Spinal cord (tissue), 10 donors: ENCODE measurements at places on chromosomes 7 and 10.
A peak's percentile ranks its signal among the peaks of the same experiment; 100 is the strongest.

DNA sequence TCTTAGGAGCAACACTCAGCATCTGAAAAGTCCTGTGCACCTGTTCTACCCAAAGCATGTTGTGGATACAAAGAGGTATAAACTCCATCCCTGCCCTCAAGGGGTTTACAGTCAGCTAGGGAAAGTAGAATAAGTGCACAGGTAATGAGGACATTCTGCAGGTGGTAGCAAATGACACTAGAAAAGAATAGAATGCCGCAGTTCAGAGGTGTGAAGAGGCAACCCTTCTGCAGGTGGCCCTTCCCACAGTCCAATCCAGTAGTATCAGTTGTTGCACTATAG is 36.7 kb downstream of the WBP1L start:
- DNase-seq, result no peak

DNA sequence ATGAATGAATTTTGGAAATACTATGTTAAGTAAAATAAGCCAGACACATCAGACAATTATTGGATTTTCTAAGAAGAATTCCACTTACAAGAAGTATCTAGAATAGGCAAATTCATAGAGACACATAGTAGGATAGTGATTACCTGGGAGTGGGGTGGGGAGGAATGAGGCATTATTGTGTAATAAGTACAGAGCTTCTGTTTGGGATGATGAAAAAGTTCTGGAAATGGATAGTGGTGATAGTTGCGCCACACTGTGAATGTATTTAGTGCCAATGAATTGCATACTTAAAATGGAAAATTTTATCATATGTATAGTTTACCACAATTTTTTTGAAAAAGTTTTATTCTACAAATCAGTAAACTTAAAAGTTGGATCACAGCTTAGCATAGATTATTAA is 297.2 kb upstream of the KAT6B start:
- no peak for DNase-seq

GRCh38 chr10:132407846-132408278 is 10.9 kb downstream of the PWWP2B start:
- no peak for DNase-seq

- DNase-seq, result no peak
Measured at GRCh38 chr10:47361293-47361692, 13.1 kb downstream of the RBP3 start.

DNA sequence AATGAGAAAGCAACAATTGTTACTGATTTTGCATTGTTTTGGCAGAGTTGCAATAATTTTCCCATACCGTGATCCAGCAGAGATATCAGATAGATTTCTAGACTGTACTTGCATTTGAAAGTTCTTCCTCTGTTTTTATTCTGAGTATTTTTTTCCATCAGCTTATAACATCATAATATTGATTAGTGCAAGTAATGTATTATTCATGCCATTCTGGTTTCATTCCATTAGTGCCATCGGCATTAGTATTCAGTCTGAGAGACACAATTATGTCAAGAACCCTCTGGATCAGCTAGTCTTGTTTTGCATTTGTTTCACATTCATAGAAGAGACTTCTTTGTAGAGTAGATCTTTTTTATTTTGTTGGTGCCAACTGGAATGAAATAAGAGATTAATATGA is 304.0 kb downstream of the BBS9 start:
- DNase-seq, result no peak

GRCh38 chr7:114100810-114101209 is 182.0 kb upstream of the PPP1R3A start:
- DNase-seq, result no peak

- no peak for DNase-seq
Measured at GRCh38 chr7:110573862-110574528, 516.9 kb upstream of the LRRN3 start.

GRCh38 chr7:77765906-77766800 is 32.1 kb downstream of the TMEM60 start:
- DNase-seq, result no peak

DNA sequence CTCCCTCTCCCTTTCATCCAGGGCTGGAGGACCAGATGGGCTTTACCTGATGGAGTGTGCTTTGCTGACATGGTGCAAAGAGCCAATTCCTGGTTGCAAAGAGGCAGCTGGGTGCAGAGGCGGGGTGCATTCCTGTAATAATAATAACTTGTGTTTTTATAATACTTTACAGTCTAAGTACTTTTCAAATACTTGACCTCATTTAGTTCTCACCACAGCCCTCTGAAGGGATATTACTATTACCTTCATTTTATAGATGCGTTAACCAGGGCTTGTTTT is 70.4 kb downstream of the TCF7L2 start:
- no peak for DNase-seq

- DNase-seq, result no peak
Measured at GRCh38 chr10:30861221-30861620, 170.4 kb downstream of the ZNF438 start.

DNA sequence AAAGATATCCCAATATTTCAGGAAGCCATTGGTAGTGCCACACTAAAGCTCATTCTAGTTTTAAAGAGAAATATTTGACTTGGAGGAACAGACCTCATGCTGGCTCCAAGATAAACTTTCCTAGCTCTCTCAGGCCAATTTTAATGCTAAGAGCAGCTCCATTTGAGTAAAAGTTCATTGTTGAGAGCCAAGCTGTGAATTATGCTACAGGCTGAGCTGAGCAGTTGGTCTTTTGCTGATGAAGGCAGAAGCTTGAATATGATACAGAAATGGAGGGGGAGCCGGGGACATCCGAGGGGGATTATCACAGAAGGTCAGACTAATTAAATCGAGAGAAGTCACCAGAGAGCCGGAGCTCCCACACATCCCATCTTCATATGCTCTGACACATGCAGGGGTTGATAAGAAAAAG is 175.7 kb upstream of the AUTS2 start:
- no peak for DNase-seq

DNA sequence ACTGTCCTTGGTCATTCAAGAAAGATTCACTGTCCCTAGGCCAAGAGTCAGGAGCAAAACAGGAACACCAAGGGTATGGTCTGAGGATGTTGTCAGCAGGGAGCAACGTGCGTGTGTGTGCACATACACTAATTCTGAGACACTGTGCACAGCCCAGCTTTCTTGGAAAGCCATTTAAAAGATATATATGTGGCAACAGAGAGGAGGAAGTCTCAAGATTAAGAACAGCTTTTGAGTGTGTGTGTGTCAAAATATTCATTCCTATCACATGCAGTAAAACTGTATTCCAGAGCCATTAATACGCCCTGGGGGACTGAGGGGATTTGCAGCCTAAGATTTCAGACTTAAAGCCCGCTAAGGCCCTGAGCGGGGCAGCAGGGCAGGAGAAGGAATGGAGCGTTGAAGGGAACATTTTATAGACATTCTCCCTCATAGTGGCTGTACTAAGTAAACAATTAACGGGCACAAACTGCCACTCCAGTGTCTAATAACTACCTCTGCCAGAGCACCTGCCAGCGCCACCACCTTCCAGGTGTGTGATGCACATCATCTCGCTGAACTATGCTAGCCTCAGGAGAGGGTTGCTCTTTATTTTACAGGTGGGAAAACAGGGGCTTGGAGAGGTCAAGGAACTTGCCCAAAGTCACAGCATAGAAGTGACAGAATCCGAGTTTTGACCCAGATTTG is 2.0 kb downstream of the NOD1 start:
- no peak for DNase-seq

- no peak for DNase-seq
Measured at GRCh38 chr7:75716992-75717626, 21.6 kb downstream of the HIP1 start.

GRCh38 chr7:40008223-40008815 is 58.3 kb downstream of the CDK13 start:
- DNase-seq, result no peak

GRCh38 chr10:46091828-46092523 is 45.9 kb upstream of the MSMB start:
- DNase-seq, result no peak

DNA sequence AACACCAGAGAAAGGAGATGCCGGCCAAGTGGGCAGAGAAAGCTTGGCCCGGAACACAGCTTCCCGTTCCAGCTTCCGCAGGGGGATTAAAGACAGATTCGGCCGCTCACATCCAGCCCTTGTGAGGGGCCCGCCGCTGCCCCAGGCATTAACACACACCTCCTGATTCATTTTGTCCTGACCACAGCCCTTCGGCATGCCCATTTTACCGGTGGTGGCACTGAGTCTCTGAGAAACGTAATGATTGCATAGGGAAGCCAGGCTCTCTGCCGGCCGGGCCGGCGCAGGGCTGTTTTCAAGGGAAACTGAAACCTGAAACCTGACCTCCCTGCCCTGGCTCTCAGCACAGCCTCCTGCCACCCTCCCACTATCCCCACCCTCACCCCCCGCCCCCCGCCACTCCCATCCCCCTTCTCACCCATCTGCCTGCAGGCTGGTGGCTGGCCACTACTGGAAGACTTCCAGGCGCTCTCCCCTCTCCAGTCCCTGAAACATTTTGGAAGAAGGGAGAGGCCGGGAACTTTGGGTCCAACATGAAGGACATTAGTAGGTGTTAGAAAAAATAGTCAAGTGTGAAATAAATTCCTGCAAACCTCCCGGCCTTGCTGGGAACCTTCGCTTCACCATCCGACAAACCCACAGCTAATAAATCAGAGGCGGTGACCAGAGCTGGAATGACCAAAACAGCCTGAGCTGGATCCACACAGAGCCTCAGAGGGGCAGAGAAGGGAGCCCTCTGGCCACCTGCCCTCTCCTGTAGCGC is 83.5 kb upstream of the CUX1 start:
- peak; percentile 51 for DNase-seq

DNA sequence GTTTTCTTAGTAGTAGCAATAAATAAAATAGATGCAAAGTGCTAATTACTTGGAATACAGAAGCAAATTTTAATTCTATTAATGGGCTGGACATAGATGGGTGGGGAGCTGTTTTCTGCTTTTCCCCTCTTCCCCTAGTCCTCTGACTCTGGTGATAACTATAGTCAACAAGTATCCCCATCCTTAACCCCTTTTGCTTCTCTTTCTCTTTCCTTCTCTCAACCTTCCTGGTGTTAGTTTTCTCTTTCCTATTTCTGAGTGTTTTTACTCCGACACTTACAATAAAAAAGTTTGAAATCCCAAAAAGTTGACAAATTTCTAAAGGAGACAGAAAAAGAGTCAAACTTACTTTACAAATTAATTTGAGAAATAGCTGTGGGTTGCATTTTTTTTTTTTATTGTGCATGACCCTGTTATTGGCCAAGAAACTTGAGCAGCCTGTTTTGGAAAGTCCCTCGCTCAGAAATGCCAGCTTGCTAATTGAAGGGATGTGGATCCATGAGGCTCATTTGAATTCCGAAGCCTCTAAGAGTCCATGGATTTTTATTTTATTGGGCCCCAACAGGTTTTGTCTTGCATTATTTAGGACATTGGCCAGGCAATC is 2.4 kb downstream of the FAS start:
- DNase-seq, result no peak

- DNase-seq, result no peak
Measured at GRCh38 chr7:44590910-44591309, 8.9 kb upstream of the TMED4 start.

- DNase-seq, result peak; percentile 77
Measured at GRCh38 chr7:2800931-2801688, 43.0 kb downstream of the GNA12 start.

DNA sequence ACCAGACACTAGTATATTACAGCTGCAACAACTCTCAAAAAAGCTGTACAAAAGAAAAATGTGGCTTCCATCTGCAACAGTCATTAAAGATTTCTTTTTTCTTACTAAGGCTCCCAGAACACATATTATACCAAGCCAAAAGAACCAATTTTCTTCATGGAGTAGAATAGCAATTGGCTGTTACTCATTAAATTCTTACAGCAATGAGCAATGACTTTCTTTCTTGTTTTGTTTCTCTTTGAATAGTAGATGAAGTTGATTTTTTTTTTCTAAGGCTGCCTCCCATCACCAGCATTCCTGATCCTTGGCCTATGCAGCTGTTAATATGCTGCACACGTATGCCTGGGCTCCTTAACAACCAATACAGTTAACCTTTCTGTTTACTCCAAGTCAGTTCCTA is 36.6 kb upstream of the SPOCK2 start:
- peak; percentile 50 for DNase-seq

DNA sequence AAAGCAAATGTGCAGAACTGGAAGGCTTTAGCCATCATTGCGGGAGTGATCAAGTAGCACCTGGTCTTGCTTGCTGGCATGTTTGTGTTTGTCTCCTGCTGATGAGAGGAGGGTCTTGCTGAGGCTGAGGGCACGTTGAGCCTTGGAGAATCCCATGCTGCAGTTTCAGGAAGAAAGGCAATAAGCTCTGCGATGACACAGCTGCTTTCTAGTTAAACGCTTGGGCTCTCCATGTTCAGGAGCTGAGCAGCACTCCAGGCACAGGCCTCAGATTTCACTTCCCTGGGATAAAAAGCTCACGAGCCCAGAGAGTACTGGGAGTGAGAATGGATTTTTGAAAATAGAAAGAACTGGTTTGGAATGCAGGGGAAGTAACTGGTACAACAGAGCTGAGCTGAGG is 100.8 kb downstream of the LRRC18 start:
- no peak for DNase-seq
